ENCODE measurements at places on chromosomes 7 and 10.

GRCh38 chr7:74587435-74588126, 69.9 kb upstream of the GTF2I start:
- peak; percentile 91 for DNase-seq

DNA sequence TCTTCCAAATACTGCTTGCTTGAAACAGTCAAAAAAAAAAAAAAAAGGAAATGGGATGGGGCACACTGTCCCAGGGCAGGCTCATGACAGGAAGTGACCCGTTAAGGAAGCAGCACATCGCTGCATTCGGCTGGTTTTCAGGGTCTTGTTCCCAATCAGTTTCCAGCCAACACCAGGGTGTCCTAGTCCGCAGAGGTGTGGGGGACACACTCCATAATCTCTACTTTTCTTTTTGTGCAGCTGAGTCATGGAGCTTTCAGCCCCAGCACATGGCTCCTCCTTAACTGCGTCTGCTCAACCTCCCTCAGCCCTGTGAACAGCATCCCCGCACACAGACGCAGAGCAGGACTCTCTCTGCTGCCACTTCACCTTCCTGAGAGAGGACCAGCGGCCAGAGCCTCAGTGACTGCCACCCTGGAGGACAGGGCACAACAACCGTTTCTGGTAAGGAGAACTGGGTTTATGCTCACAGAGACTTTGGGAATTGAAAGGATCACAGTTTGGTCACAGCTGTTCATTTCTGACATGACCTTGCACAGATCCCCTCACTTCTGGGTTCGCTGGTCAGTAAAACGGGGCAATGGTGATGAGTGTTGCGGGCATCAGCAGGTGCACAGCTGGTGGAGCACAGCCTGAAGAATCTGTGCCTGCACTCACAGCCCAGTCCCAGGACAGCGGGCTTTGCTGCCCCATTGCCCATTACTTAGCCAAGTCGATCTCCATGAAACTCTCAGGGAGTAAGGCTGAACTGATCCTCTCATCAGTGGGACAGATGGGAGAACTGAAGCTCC, at the start of gene GIMAP5:
Gene GIMAP5 (plus strand): TSS at position 154 of the 791 bp plus-strand sequence. CDS start 3,467 bp downstream, outside the sequence.
- DNase-seq: no peak

DNA sequence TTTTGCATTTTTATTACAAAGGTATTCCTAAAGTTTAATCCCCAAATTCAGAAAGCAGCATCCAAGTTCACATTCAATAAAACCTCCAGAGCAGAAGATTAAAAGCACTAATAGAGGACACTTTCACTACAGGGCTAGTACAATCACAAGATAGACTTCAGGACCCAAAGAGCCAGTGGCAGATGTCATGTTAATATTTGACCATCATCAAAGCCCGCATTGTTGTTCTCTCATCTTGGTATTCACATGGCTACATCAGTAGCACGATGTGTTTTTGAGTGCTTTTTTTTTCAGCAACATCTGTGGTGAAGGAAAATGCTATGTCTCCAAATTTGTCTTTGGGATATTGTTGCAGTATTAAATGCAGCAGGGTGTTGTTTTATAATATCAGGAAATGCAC, 134.3 kb downstream of the ARL4A start:
- DNase-seq: no peak

- DNase-seq: no peak
These were observed 234.5 kb downstream of the SORCS3 start for GRCh38 chr10:104875561-104875960.

DNA sequence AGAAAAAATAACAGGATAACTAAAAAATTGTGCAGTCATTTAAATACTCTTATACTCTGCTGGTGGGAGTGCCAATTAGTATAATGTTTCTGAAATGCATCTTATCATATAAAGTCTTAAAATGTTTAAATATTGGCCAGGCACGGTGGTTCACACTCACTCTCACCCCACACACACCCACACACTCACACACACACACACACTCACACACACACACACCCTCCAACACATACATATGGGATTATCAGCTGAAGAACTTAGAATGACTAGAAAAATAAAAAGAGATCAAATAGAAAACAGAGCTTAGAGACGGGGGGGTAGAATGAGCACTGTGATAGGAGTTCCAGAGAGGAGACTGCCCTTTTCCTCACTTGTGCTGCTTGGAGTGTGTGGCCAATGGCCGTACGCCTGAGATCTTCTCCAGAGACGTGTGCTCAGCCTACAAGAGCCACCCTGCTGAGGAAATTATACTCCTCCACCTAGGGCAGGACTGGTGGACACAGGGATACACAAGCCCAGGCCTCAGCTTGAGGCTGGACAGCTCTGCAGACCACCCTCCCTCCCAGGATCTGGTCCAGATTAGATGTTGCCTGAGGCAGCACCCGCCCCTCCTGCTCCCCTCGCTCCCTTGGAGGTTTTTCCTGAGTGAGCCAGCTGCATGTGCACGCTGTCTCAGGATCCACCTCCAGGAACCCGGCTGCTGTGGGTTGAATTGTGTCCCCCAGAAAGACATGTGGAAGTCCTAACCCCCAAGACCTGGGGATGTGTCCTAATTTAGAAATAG, 26.5 kb upstream of the PRKAG2 start:
- no peak for DNase-seq

DNA sequence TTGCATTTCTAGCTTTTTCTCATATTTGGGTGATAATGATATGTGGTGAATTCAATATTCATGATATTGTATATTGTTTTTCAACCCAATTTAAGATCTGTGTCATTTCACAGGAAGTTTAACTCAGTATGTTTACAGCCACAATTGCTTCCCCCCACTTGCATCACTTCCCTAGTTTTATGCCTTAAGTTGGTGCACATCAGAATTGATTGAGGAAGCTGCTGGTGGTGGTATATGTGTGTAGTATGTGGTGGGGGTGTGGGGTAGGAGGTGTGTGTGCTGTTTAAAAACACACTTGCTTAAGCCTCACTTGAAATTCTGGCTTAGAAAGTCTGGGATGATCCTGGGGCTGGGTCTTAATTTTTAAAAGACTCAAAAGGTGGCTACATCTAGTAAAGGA, 245.1 kb upstream of the AOAH start:
- DNase-seq: no peak

GRCh38 chr10:123549761-123550454, 116.2 kb upstream of the GPR26 start:
- DNase-seq: no peak

DNA sequence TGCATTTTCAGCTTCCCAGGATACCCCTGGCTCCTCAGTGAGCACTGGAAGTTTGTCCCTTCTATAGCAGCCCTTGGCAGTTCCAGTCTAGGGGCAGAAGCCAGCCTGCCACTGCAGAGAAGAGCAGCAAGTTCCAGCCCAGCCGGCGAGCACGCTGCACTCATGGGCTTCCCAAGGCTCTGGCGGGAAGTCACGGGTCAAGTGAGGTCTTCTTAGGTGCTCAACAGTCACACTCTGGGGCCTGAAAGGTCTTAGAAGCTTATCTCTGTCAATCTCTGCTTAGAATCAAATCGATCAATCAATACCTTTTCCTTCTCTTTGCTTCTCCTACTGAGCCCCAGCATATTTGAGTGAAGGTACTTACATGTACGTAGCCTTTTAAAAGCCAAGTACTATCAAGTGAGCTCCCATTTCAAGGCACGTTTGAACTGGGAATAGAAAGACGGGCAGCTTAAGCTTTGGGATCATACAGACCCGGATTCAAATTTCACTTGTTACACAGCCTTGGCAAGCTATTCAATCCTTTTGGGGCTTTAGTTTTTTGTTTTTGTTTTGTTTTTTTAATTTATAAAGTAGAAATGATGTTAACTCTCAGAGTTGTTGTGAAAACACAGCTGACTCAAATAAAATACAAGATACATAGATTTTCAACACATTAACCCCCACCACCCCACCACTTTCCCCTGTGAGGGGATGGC, 152.6 kb upstream of the KLF14 start:
- DNase-seq: no peak

GRCh38 chr7:107043921-107044346, 571 bp upstream of the PRKAR2B start:
- no peak for DNase-seq

GRCh38 chr7:78326189-78326588, 527.6 kb downstream of the PHTF2 start:
- peak; percentile 51 for DNase-seq

- peak; percentile 73 for DNase-seq
These were observed 121.3 kb upstream of the WIPF3 start for GRCh38 chr7:29684787-29685650.

DNA sequence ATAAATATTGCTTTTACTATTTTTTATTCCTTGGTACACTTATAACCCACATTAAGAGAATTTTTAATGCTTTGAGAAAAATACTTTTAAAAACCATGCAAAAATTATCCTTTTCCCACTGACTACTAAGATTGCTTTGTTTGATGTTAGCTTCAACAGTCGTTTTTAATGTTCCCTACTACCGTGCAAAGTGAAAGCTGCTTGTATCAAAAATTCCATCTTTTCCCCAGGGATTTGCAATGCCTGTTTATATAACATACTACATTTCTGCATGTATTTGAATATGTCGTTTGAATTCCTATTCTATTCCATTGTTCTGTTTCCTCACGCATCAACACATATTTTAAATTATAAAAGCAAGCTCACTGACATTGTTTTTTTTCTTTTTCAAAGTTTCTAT, 54.4 kb downstream of the TFPI2 start:
- DNase-seq: peak; percentile 83

- peak; percentile 91 for DNase-seq
These were observed 46.1 kb downstream of the ARMH3 start for GRCh38 chr10:102009801-102010425.

GRCh38 chr10:82938331-82938730, 1063.3 kb downstream of the NRG3 start:
- no peak for DNase-seq

DNA sequence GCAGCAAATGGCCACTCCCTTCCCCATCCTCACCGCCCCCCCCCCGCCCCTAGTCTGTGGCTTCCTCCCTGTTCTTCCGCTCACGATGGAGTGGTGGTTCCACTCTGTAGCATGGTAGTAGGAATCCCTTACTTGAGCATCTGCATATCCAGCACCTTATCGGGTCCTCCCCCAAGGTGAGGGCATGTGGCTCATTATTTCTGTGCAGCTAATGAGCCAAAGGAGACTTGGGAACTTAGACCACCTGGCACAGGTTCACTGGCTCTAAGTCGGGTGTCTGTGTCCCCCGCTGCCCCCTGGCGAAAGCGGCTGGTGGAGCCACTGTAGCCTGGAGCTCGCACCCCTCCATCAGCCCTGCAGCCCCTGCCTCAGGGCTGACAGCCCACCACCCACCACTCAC, 22.8 kb upstream of the GPR26 start:
- DNase-seq: no peak

- peak; percentile 11 for DNase-seq
These were observed 195.4 kb downstream of the MAD1L1 start for GRCh38 chr7:2037301-2037807.

DNA sequence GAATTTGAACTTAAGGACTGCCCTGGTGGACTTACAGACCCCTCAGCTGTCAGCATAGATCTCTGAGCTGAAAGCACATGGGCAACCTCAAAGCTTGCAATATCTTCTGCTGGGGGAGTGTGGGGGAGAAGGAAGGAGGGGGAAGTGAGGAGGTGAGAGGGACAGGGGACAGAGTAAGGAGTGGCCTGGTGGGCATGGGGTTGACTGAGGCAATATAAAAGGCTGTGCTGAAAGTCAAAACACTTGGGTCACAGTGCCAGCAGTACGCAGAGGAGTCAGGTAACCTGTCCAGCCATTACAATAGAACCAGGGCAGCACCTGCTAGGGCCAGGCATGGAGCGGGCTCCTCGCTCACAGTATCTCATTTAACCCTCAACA, 43.2 kb downstream of the PPP1R3C start:
- no peak for DNase-seq

- peak; percentile 68 for DNase-seq
These were observed 94.1 kb downstream of the ARMH3 start for GRCh38 chr10:101961591-101962498.

DNA sequence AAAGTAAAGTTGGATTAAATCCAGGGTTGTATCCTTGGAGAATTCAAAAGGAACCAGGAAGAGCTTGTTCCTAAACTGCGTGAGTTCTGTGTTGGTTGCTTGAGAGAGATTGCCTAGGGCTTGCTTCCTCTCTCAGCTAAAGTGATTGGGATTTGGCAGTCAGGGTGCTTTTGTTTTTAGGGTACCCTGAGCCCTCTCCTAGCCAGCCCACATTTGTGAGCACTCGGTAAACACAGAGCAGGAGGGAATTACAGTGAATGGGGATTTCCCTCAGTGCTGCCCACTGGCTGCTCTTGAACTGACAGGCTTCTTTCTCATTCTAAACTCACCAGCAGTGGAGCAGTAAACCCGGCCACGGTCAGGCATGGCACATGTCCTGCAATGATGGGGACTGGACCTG, 146.9 kb downstream of the TPST1 start:
- no peak for DNase-seq

- DNase-seq: no peak
These were observed 33.6 kb downstream of the VWA2 start for GRCh38 chr10:114272696-114273095.

- DNase-seq: peak; percentile 76
These were observed 188.7 kb upstream of the PPP1R3A start for GRCh38 chr7:114107522-114107921.

- DNase-seq: no peak
These were observed 340.8 kb downstream of the SUGCT start for GRCh38 chr7:40475681-40475982.

- no peak for DNase-seq
These were observed 547.4 kb downstream of the PHTF2 start for GRCh38 chr7:78345979-78346378.

- no peak for DNase-seq
These were observed 39.6 kb downstream of the TET1 start for GRCh38 chr10:68599771-68600040.

GRCh38 chr7:92809760-92810573, 26.4 kb downstream of the CDK6 start:
- DNase-seq: peak; percentile 89

GRCh38 chr7:105444342-105444987, 55.7 kb upstream of the SRPK2 start:
- DNase-seq: no peak

- DNase-seq: no peak
These were observed 311.5 kb downstream of the CAMK1D start for GRCh38 chr10:12660812-12661211.

DNA sequence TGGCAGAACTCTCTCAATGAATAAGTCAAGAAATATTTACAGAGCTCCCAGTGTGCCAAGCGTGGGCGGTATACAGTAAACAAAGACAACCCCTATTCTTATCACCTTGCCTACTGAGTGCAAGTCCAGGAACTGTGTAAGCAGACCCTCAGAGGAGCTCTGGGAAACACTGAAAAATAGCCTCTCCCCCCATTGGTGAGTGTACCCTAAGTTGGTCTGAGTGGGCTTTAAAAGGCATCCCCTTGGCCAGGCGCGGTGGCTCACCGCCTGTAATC, 1.2 kb downstream of the DYDC2 start:
- DNase-seq: no peak

DNA sequence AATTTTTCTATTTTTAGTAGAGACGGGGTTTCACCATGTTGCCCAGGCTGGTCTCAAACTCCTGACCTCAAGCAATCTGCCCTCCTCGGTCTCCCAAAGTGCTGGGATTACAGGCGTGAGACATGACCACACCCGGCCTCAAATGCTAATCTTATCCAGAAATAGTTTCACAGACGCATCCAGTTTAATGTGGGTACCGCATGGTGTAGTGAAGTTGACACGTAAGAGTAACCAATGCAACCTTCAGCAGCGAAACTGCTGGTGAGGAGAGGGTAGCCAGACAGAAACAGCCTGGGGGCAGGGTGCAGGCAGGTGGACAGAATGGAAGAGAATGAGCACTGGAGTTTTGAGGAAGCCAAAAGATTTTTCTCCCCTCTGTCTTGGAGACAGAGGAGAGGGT, 63.5 kb upstream of the FAM180A start:
- no peak for DNase-seq
